HuH-7 (cell line): ENCODE measurements at places on chromosomes 16 and 17.

GRCh38 chr16:17252064-17252463 is 218.7 kb downstream of the XYLT1 start:
- no peak for DNase-seq

DNA sequence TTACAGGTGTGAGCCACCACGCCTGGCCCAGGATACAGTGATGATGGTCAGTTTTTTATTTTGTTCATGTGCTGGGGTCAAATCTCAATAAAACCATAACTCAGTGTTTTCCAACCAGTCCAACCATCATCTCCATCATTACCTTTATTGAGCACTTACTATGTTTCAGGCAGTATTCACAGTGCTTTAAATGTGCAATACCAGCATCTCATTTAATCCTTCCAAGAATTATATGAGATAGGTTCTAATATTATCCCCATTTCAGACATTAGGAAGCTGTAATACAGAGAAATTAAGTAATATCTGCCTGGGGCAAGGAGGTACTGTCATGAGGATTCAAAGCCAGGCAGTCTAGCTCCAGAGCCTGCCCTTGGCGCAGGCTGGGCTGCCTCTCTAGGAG is 36.9 kb upstream of the TANGO6 start:
- no peak for DNase-seq

DNA sequence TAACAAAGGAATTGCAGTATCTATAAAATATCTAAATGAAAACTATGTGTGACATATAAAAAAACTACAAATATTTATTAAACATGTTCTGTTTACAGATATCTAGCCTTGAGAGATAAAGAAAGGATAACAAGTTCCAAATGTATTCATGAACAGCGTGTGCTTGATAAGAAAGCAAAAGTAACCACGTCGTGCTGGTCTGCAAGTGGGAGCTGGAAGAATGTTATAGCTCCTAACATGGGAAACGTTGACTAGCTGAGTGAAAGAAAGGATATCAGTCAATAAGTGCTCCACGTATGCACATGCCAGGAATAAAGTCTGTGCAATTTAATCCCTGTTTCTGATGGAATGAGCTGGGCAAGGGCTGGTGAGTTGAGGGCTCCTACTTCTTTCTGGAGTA is 71.2 kb upstream of the CDYL2 start:
- DNase-seq: no peak

DNA sequence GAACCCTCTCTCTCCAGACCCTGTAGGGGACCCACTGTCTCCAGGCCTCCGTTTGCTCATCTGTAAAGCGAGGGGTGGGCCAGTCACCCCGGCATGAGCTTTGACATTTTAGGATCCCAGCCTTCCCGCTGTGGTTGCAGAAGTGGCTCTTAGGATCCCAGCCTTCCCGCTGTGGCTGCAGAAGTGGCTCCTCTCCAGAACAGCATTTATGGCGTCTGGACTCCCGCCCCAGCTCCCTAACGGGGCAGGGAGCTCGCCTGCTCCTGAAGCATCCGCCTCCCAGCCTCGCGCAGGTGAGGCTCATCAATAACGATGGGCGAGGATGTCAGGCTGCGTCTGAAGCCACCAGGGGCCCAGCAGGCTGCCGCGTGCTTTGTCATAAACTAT is 222.3 kb upstream of the TNRC6C start:
- no peak for DNase-seq
